ENCODE measurements at places on chromosomes 11 and 22.
A peak's percentile ranks its signal among the peaks of the same experiment; 100 is the strongest.

GRCh38 chr11:112255067-112255720 lies 5.5 kb downstream of the PLET1 start:
- peak; percentile 49 for DNase-seq

- no peak for DNase-seq
Measured at GRCh38 chr11:64089915-64090805, 54.4 kb downstream of the FLRT1 start.

- no peak for DNase-seq
Measured at GRCh38 chr11:62208785-62209144, 292 bp downstream of the SCGB2A1 start.

- DNase-seq = no peak
Measured at GRCh38 chr11:72842126-72842525, 27.9 kb downstream of the ATG16L2 start.

DNA sequence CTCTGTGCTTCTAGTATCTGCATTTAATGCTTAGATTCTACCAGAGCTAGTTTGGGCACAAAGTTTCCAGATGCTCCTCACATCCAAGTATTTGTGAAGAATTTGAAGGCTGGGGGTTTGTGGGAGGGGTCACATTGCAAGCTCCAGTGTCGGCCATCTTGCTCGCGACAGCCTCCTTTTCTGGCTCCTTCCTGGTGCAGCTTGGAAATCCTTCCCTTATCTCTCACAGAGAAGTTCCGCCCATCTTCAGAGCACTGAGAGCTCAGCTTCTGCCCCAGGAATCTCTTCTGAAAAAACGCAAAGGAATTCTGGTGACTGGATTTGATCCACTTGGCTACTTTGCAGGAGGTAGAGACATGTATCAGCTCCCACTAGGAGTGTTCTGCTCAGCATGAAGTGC lies 497.5 kb downstream of the TBC1D22A start:
- no peak for DNase-seq
